ENCODE measurements at places on chromosomes 3 and 15.

DNA sequence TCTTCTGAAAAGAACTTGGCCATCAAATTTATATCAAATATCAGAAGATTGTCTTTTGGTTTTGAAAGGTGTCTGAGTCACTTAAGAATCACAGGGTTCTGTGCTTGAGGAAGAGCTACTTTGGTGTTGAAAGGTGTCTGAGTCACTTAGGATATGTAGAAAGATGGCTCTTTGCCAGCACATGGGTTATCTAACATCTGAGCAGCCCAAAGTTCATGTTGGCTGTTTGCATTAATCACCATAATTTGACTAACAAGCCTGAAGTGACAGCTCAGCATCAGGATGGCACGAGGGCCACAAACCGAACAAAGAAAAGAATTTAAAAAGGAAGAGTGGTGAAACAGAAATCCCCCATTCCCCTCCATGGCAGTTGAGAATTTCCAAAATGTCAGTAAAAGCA, 190.5 kb upstream of the CMC1 start:
- DNase-seq = no peak

DNA sequence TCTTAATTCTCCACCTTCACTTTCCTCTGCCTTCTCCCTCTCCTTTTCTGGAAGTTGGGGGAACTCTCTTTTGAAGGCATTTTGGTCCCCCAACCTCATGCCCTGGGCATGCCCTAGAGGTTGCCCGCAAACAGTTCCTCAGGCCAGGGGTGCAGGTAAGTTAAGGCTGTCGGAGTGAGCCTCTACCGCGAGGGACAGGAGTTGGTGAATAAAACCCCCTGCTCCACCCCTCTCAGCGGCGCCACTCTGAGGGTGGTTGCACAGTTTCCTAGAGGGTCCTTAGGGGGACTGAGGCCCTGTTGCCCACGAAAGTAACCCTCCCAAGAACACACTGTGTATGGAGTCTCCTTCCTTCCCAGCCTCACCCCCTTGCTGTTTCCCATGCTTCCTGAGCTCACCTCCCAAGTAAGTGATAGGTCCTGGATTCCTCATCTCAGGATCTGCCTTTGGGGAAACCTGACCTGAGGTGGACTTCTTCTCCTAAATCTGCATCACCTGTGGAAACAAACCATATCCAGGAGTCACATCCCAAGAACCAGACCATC, 23.1 kb upstream of the THSD4 start:
- no peak for DNase-seq

- DNase-seq = no peak
Observed at GRCh38 chr3:147119989-147120388, 286.4 kb downstream of the ZIC4 start.

DNA sequence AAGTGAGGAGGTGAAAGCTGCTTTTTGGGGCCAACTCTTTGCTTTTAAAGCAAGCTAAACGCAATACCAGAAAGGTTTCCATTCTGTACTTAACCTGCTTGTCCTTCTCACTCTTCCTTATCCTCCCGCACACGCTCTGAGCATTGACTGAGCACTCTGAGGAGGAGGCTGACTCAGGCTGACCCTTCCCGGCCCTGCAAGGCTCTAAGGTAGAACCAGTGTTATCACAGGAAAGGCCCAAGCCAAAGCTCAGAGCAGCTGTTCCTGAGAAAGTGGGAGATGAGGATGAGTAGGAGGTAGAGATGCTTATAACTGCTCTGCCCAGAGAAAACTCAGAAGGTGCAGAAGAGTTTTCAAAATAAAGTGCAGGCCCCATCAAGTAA, 2.3 kb downstream of the B3GNT5 start:
- DNase-seq = no peak

- no peak for DNase-seq
Observed at GRCh38 chr3:147244397-147244796, 161.9 kb downstream of the ZIC4 start.

DNA sequence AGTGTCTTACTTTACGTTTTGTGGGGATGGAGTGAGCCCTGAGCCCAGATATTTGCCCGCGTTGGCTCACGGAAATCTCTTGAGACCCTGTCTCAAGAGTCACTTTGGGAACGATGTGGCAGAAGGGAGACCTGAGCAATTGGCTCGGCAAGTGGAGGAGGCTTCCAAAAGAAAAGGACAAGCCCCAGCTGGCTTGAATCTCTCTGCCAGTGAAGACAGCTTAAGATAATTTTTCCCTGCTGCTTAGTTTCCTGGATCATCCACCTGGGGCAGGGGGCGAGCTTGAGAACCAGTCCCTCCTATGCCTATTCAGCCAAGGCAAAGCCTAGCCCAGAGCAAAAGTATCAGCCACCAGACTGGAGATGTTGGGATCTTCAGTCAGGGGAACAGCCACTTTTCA, 708 bp downstream of the SEC22A start:
- no peak for DNase-seq

GRCh38 chr3:186340204-186340603, 21.8 kb downstream of the DGKG start:
- no peak for DNase-seq

- DNase-seq = no peak
Observed at GRCh38 chr15:82651708-82652107, 4.5 kb upstream of the CPEB1 start.

GRCh38 chr3:45950686-45951600, 7.7 kb downstream of the CXCR6 start:
- peak; percentile 16 for DNase-seq

DNA sequence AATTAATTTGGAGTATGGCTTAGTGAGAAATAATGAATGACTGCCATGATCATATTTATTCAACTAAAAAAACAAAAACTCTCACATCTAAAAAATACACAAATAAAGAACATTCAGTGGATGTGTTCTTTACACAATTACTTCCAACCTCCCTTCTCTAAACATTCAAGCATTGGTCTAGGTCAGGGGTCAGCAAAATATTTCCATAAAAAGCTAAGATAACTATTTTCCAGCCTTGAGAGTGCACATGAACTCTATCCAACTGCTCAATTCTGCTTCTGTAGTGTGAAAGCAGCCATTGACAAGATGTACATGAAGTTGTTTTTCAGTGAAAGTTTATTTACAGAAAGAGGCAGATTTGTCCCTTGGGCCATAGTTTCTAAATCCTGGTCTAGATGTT, 406.3 kb downstream of the MAGI1 start:
- no peak for DNase-seq

- DNase-seq = no peak
Observed at GRCh38 chr3:151969026-151969642, 95.7 kb downstream of the SUCNR1 start.

DNA sequence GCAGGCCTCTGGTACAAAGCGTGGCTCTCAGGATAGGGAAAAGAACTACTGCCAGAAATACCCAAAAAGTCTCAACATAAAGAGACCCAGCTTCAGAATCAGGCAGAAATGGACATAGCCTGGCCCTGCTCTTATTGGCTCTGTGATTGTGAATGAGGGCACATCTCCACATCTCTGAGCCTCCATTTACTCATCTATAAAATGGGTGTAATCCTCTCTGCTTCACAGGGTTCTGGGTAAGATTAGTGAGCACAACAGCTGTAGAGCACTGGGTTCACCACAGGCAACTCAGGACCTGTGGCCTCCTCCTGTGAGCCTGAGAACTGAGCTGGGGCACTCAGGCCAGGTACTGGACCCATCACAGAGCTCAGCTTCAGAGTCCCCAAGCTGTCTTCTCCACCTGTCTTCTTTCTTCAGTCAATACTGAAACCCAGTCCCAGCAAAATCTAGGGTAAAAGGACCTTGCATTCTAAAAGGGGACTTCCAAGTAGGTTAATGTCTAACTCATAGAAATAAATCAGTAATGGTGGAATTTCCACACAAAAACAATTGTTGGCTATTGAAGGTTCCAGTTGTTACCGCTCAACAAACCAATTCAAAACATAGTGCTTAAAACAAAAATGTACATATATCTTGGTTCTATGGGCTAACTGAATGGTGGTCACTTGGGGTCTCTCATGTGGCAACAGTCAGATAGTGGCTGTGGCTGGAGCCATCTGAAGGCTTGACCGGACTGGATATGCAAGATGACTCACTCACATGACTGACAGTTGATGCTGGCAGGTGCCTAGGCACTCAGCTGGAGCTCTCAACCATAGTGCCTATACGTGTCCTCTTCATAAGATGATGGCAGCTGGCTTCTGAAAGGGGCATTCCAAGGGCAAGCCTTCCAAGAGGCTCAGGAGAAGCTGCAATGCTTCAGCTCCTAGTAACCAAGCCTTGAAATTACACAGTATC, 47.3 kb downstream of the TRIM42 start:
- no peak for DNase-seq

- no peak for DNase-seq
Observed at GRCh38 chr3:55330355-55330754, 156.8 kb downstream of the WNT5A start.

- DNase-seq = no peak
Observed at GRCh38 chr15:31457631-31458526, 131.2 kb downstream of the KLF13 start.

GRCh38 chr3:158094235-158095110, 11.7 kb downstream of the SHOX2 start:
- no peak for DNase-seq

DNA sequence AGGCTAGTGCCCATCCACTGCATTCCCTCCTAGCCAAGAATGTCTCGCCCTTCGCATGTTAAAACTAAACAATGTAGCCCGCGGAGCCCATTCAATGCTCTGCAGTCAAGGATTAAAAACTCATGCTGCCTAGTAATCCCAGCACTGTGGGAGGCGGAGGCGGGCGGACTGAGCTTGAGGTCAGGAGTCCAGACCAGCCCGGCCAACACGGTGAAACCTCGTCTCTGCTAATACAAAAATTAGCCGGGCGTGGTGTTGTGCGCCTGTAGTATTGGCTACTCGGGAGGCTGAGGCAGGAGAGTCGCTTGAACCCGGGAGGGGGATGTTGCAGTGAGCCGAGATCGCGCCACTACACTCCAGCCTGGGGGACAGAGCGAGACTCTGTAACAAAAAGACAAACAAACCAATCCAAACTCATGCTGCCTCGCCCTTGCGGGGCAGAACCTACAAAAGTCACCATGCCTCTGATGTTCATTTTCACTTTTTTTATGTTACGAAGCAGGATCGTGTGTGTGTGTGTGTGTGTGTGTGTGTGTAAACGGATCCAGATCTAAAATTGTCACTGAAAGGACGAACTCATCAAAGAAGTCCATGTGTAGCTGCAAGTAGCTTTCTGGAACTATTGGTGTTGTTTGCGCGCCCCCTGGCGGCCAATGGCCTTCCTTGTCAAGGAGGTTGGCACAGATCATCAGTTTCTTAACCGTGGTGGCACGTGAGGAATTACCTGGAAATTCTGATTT, 54.8 kb upstream of the SPESP1 start:
- peak; percentile 88 for DNase-seq

DNA sequence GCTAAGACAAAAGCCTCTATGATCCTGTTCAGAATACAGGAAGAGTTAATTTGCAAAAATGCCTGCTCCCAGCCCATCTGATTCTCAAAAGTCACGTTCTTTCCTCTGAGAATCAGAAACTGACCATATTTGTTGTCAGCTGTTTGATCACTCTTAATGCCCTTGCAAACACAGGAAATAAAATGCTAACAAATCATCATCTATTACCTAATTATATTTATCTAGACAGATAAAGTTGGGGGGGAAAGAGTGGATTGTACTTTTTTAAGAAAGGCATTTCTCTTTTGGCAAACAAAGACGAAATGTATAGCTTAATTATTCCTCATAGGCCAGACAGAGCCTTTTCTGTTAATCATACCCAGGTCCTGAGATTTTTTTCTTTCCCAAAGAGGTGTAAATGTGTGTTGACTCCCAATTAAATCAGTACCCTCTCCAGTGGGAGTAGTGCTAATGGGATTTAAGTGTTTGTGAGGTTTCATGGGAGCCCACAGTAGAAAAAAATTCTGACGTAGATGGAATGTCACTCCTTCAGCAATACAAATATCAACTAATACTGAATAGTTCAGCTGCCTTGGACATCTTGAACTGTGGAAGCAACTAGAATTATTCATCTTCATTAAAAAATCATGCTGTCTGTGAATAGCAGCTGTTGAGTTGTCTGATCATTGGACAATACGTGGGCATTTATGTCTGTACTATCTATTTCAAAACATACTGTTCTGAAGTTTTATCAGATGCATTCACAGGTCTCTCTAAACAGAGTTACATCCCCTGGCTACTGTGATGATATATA, 22.5 kb upstream of the BNIP2 start:
- no peak for DNase-seq

DNA sequence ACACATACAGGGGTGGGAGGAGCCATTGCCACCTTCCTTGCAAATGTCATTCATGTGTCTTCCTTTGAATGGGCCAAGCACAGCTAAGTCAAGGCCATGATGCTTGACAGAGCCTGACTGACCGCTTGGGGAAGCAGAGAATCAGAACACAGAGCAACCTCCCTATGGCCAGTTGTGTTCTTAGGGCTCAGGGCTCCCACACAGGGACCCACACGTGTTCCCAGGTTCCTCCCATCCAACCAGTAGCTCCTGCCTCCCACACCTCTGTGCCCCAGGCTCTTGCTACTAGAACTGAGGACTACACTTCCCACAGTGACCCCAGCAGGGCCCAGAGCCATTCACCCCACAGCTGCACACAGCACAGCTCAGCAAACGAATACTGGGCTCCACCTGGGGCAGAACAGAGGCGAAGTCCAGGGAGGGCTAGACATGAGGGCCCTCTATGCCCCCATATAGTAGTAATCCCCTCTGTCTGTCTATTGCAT, 42.9 kb downstream of the KLF15 start:
- DNase-seq = no peak

- DNase-seq = no peak
Observed at GRCh38 chr3:40404591-40405198, 17.7 kb downstream of the ENTPD3 start.

DNA sequence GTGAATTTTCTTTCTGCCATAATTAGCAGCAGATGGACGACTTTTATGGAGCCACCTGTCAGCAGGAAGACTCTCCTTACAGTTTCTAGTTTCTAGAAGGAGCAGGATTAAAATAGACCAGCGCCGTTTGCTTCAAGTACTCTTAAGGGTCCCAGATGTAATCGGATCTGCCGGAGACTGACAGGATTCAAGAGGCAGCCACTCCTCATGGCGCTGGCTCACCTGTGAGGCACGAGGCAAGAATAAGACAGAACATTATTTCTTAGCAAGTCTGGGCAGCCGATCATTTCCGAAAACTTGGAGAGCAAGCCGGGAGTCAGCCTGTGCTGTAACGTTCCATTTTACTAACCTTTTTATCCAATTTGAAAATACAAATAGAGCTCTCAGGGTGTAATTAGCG, 410.4 kb upstream of the RORA start:
- no peak for DNase-seq

DNA sequence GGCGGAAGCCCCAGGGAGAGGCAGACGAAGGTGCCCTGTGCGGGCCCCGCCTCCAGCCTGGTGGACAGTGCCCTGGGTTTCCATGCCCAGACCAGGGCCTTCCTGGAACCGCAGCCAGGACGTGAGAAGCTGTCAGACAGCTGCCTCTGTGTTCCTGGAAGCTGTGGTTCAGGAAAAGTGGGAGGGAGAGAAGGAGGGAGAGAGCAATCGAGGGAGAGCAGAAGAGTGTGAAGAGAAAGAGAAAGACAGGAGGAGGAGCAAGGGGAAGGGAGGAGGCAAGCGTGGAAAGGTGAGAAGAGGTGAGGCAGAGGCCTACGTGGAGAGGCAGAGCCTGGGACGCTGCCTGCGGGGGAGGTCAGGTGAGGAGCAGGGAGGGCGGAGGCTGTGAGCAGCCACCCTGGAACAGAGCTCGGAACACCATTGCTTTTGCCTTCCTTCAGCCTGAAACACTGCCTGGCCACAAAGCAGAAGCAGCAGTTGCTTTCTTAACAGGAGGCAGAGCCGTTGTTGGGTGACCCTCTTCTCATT, 18.6 kb downstream of the ZDHHC19 start:
- no peak for DNase-seq

- DNase-seq = no peak
Observed at GRCh38 chr15:48667701-48668100, 22.2 kb upstream of the FBN1 start.

GRCh38 chr3:140441006-140441405, 236.9 kb upstream of the TRIM42 start:
- no peak for DNase-seq
